ENCODE measurements at places on chromosomes 12 and 14. TPM values are rescaled to one million over a fixed set of nuclear protein-coding genes. Genes with fewer than 3 reads are reported as not detected.

DNA sequence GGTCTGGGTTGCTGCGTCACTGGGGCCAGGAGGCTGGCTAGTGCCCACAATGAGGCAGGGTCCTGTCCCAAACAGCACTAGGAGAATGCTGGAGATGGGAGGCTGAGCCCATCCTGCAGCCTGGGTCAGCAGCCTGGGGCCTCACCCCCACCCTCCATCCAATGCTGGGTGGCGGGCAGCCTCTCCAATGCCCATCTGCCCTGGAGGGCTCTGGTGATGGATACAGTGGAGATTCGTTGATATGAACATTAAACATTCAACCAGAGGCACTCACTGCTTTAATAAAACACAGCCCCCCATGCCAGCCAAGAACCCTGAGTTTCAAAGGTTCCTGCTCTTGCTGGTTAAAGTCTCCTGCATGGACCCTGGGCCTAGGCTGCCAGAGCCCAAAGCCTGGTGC lies 19.5 kb upstream of the HHIPL1 start:
- H3K27ac ChIP-seq, result no peak overlapping the region
- H3K4me3 ChIP-seq, result no peak overlapping the region
- H3K27me3 ChIP-seq, result peaks cover 25% of the 10 kb centered on the region
- H3K4me1 ChIP-seq, result no peaks in the 10 kb centered on the region
- H3K36me3 ChIP-seq, result no peaks in the 10 kb centered on the region
- DNase-seq, result no peak

- no peaks in the 10 kb centered on the region for H3K36me3 ChIP-seq
- H3K27ac ChIP-seq, result no peak overlapping the region
- H3K27me3 ChIP-seq, result no peaks in the 10 kb centered on the region
- H3K4me1 ChIP-seq, result no peaks in the 10 kb centered on the region
- H3K4me3 ChIP-seq, result no peak overlapping the region
- no peak for DNase-seq
These were observed 133.9 kb downstream of the TRHDE start for GRCh38 chr12:72406111-72406510.

- no peak overlapping the region for H3K4me3 ChIP-seq
- peaks cover 32% of the 10 kb centered on the region for H3K27me3 ChIP-seq
- no peaks in the 10 kb centered on the region for H3K4me1 ChIP-seq
- DNase-seq, result no peak
- H3K27ac ChIP-seq, result no peak overlapping the region
These were observed 33.6 kb upstream of the CRY1 start for GRCh38 chr12:107126796-107127481.

DNA sequence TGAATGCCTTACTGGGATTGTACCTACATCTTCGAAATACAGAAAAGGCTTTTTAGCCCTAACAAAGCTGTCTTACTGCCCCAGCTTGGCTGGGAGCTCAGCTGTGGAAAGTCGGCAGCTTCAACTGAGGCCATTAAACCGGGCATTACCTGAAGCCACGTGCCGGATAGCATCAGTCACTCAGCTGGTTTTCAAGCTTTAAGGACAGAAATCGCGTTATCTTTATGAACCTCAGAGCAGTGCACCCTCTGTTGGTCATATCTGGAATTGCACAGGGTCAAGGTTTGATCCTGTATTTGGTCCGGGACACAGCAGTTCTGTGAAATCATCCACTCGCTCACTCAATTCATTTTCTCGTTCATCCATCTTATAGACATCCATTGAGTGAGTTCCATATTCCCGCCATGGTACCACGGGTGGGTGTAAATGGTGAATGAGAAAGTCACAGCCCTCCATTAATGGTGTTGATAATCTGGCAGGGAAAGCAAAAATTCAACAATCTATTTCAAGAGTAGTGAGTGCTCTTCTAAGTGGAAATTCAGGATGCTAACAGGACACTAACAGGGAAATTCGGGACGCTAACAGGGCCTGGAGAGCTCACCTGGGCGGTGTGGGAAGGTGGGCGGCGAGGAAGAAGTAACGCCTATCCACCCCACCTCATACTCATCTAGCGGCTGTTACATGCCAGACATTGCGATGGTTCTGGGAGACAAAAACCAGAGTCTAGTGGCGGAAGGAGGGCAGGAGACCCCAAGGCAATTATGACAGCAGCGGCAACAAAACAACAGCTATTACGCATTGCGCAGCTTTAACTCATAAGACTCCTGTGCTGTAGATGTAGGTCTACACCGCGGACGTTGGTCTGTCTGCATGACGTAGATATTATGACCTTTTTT lies 60.6 kb upstream of the TCL1A start:
- peaks cover 27% of the 10 kb centered on the region for H3K4me1 ChIP-seq
- H3K27ac ChIP-seq, result no peak overlapping the region
- H3K36me3 ChIP-seq, result peaks cover 9% of the 10 kb centered on the region
- no peak overlapping the region for H3K4me3 ChIP-seq

DNA sequence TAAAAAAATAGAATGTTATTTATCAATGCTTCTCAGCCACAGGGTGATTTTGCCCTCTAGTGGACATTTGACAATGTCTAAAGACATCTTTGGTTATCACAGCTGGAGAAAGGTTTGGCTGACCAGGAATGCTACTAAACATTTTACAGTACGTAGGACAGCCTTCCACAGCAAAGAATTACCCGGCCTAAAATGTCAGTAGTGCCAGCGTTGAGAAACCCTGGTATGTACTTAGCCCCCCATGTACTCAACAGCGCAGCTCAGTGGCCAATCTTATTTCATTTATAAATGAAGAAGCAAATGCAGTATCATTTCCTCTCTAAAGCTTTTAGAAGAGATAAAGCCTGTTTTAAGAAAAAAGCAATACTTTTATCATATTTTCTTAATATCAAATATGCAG lies 5.8 kb downstream of the MARK3 start:
- no peak overlapping the region for H3K4me3 ChIP-seq
- no peaks in the 10 kb centered on the region for H3K36me3 ChIP-seq
- H3K4me1 ChIP-seq, result peaks cover 92% of the 10 kb centered on the region
- no peak overlapping the region for H3K27ac ChIP-seq
- peak; percentile 53 for DNase-seq

DNA sequence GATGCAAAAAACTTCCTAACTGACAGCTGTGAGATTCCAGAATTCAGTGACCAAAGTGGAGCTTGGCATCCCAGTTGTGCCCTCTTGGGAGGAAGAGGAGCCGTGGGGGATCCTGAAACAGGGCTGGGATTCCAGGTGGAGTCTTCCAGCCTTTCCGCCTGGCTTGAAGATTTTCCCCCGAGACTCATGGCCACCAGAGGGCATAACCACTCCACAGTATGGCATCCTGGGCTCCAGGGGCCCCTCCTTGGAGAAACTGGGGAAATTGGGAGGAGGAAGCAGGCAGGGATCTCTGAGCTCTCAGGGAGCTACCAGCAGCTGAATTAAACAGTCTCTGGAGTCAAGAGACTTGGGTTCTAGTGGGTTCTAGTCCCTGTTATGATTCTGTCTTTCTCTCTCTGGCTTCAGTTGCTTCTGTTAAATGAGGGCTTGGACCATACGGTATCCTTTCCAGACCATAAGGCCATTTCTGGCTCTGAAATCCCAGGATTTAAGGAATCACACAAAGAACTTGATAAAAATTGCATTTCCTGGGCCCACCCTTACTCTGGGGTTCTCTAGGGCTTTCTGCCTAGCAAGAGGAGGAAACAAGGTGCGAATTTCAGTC lies 2.6 kb upstream of the TAMALIN start:
- H3K4me3 ChIP-seq, result no peak overlapping the region
- H3K4me1 ChIP-seq, result peaks cover 38% of the 10 kb centered on the region
- no peak overlapping the region for H3K27ac ChIP-seq
- no peaks in the 10 kb centered on the region for H3K36me3 ChIP-seq
- DNase-seq, result no peak
- H3K27me3 ChIP-seq, result no peaks in the 10 kb centered on the region

DNA sequence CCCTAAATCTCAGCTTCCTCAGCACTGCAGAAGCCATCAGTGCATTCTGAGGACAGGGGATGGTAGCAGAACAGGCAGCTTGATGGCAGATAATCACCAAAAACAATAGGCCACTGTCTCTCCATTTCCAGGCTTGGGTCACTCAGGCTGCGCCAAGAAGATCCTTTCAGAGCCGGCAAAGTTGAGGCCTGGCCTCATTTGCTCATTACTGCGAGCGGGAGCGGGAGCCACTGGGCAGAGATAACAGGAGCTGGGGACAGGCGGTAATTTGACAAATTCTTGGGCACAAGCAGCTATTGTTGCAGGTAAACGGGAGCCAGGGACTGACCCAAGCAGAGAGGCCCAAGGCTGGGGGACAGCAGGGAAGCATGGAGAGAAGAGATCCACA lies 2.1 kb downstream of the MSI1 start:
- peaks cover 17% of the 10 kb centered on the region for H3K4me1 ChIP-seq
- peaks cover 79% of the 10 kb centered on the region for H3K27me3 ChIP-seq
- no peak for DNase-seq
- H3K36me3 ChIP-seq, result no peaks in the 10 kb centered on the region
- H3K4me3 ChIP-seq, result peak overlapping the region; percentile 87
- H3K27ac ChIP-seq, result no peak overlapping the region

- no peak for DNase-seq
- H3K4me1 ChIP-seq, result no peaks in the 10 kb centered on the region
- no peak overlapping the region for H3K4me3 ChIP-seq
- no peak overlapping the region for H3K27ac ChIP-seq
These were observed 244.3 kb upstream of the NOVA1 start for GRCh38 chr14:26841920-26842741.

DNA sequence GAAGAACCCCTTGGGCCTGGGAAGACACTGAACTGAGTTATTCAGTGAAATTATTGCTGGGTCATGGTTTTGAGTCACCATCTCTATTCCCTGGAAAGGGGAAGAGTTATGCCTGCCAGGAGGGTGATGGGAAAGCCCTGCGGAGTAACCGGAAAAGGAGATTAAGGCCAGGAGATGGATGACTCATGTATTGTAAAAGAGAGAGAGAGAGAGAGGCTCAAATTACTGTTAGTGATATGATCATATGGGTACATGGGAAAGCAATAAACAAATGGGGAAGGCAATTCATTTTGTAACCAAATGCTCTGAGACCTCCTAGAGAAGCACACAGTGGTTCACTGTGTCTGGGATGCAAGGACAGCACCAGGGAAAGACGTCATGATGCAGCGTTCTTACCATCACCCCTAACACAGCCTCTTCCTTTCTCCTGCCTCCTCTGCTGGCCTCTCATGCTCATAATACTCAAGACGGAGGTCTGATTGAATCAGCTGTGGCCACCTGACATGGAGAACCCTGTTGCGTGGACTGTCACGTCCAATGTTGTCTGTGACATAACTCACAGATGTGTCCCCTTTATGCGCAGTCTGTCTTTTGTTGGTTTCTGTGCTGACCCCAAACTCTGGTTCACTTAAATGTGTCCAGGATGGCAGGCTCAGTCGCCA lies 243.7 kb downstream of the TMEM132D start:
- H3K4me3 ChIP-seq, result no peak overlapping the region
- no peak for DNase-seq
- no peaks in the 10 kb centered on the region for H3K36me3 ChIP-seq
- H3K27me3 ChIP-seq, result no peaks in the 10 kb centered on the region

DNA sequence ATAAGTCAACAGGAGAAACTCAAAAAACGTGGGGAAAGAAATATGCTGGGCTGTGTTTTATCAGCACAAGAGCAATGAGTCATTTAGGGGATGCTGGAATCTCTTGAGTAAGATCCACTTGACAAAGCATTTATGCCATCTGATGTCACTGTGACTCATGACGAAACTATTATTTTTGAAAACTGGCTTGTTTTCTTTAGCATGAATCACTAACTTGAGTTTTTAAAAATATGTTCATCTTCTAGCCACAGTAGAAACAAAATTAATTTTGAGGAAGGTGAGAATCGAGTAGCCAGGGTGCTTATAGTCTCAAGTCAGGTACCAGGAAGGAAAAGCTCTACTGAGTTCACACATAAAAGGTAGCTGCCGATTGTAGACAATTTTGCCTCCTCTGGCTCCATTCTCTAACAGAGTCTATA lies 456.2 kb upstream of the MGAT4C start:
- no peaks in the 10 kb centered on the region for H3K27me3 ChIP-seq
- H3K27ac ChIP-seq, result no peak overlapping the region
- H3K36me3 ChIP-seq, result no peaks in the 10 kb centered on the region

The SCAF11 gene
- polyA plus RNA-seq, result 152 TPM

The TAS2R8 gene
- not detected for polyA plus RNA-seq

The KRT1 gene
- polyA plus RNA-seq, result not detected

The DRAM1 gene
- not detected for polyA plus RNA-seq
